ENCODE measurements at places on chromosomes 2 and 18.

- peak; percentile 63 for DNase-seq
Observed at GRCh38 chr18:13629841-13630715, 96.3 kb downstream of the FAM210A start.

GRCh38 chr2:197606180-197606579 lies 69.2 kb downstream of the RFTN2 start:
- no peak for DNase-seq

GRCh38 chr2:178392215-178392614 lies 58.8 kb downstream of the PRKRA start:
- DNase-seq, result peak; percentile 39

GRCh38 chr18:28120828-28121515 lies 56.0 kb downstream of the CDH2 start:
- no peak for DNase-seq

DNA sequence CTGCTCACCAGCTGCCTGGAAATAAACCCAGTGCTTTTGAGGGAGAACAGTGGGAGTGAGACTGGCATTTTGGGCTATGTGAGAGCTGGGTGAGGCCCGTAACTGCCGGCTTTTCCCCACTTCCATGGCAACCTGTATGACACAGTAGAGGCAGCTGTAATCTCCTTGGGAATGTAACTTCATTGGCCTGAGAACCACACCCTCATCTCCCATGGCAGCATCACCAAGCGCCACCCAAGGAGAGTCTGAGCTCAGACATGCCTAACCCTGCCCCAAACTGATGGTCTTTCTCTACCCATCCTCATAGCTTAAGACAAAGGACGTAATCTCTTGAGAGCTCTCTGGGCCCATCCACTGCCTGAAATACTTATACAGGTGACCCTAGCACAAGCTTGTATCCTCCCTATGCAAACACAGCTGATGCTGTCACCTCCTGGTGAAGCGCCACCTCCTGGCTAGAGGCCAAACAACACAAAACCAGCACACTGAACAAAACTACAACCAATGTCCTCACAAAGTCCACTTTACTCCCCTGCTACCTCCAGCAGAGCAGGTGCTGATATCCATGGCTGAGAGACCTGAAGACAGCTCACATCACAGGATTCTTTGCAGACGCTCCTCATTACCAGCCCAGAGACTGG lies 763.4 kb upstream of the NRXN1 start:
- DNase-seq, result no peak

- no peak for DNase-seq
Observed at GRCh38 chr2:40535972-40536371, 84.1 kb upstream of the SLC8A1 start.

DNA sequence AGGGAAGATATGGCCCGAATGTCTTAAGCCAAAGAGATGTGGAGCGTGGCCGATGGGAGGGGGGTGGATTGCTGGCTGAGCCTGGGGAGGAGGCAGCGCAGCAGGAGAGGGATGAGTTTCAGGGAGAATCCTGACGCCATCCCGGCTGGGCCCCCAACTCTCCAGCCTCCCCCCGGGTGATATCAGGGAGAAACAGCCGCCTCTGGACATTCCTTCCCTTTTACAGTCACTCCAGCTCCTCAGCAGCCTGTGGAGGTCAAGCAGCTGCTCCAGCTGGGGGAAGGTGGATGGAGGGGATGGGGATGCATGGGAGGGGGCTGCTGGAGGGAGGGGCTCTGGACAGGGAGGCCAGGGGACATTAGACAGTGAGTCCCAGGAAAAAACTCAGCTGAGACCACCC lies 9.5 kb upstream of the DES start:
- peak; percentile 50 for DNase-seq

GRCh38 chr2:222283634-222284033 lies 15.2 kb downstream of the PAX3 start:
- DNase-seq, result no peak

DNA sequence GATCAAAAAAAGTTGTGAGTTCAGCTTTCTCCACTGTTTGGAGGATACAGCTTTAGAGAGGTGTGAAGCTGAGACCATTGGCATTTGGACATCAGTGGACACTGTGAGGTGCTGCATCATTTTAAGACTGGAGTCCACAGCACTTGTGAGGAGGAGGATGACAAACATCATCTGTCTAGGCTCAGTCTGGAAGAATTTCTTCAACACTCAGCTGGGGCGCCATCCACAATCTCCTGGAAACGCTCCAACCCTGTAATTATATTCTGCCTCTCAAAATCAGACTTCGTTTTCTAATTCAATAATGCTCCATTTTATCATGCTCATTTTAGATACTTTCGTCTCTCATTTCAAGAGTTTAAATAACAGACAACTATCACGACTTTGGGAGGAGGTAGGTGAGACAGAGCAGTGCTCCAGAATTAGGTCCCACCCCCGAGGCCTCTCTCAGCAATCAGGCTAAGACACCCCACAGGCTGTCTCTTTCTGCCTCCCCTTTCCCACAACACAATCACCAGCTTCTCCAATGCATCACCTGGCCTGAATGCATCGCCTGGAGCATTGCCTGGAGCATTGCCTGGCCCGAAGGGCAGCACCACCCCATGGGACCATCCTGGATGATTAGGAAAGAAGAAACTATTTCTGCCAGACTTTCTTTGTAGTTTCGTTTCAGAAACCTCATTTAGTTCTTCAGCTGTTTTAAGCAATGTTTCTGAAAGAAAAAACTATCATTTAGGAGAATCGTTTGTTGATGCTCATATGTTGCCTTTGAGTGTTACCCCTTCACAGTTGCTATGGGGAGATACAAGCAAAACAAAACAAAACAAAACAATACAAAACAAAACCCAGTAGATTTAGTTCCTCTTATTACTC lies 37.0 kb upstream of the DPP10 start:
- DNase-seq, result no peak

DNA sequence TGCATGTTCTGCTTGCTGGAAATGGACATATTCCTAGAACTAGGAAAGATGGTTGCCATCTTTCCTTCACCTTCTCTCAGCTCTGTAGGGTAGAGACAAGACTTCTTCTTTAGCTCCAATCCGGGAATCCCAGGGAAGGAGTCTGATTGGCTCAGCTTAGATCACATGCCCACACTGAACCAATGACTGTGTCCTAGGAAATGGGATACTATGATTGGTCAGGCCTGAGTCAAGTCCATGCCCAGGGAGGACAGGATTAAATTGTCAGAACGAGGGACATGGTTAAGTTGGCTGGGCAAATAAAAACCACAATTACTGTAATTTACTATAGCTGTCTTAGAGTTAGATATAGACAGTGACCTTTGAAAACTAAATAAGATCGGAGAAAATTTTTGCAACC lies 31.4 kb downstream of the SEMA4F start:
- peak; percentile 55 for DNase-seq

- no peak for DNase-seq
Observed at GRCh38 chr2:163888591-163888990, 152.8 kb upstream of the FIGN start.

- no peak for DNase-seq
Observed at GRCh38 chr2:43044093-43044681, 182.2 kb downstream of the ZFP36L2 start.

DNA sequence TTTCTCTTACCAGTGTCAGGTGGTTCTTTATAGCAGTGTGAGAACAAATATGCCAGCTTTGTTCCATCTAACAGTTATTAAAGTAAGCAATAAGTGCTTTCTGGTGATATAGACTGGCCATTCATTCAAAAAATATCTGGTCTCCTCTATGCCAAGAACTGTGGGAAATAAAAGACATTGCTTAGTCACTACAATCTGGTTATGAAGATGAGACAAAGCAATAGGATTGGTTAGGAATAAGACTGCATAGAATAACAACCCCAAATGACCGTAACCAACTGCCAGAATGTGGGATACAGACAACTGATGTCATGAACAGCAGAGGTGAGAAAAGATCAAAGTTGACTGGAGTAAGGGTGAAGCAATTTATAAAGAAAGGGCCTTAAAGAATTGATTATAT lies 83.8 kb downstream of the MBD2 start:
- peak; percentile 73 for DNase-seq

GRCh38 chr2:232126301-232127099 lies 165.0 kb downstream of the DIS3L2 start:
- peak; percentile 10 for DNase-seq

DNA sequence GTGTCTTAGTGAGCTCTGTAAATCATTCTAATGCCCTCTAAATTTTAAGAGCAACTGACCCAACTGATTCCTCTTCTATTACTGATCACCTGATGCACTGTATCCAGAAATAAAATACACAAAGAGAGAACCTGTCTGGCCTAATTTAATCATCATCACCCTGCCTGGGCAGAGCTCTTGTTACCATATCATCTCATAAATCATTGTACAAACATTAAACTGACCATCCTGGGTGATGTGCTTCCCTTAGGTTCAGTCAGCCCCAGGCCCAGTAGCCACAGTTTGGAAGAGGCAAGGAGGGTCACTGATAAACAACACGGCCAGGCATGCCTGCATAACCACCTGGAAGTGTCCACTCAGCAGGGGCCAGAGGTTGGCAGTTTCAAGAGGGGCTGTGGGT lies 22.7 kb upstream of the ACMSD start:
- DNase-seq, result no peak

GRCh38 chr2:219724628-219725027 lies 97.2 kb downstream of the SLC4A3 start:
- peak; percentile 30 for DNase-seq

- no peak for DNase-seq
Observed at GRCh38 chr2:3598912-3599854, 4.3 kb downstream of the COLEC11 start.

GRCh38 chr2:196758474-196759377 lies 40.8 kb downstream of the GTF3C3 start:
- DNase-seq, result peak; percentile 56

- peak; percentile 28 for DNase-seq
Observed at GRCh38 chr2:68438455-68439303, 28.4 kb downstream of the FBXO48 start.

DNA sequence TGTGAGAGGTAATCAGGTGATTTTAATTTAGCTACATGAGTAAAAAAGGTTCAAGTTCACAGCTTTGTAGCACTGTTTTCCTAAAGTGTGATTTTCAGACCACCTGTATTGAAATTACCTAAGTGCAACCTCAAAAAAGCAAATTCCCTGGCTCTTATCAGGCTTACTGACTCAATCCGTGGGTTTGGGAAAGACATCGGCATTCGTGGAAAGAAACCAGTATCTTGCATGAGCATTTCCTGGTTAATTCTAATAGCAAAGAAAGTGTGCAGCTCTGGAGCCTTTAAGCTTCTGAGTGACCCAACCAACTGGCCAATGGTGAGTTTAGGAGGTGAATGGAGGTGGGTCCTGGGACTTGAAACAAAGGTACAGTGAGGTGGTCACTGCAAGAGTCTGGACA lies 300.9 kb downstream of the NBAS start:
- DNase-seq, result no peak

DNA sequence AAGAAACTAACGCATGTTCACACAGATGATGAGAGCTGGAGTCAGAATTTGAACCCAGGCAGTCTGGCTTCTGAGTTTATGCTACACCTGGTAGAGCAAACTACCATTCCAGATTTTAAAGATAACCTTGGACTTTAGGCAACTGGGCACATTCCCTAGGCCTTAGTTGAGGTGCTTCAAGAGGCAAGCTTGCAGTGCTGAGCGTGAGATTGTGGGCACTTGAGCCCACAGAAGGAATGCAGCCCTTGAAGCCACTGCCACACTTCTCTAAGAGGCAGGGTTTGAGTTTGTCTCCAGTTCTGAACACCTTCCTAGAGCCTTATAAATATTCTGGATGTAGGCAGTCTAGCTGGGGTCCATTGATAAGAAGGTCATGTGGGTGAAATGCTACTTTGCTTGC lies 216.1 kb upstream of the SLC14A2 start:
- DNase-seq, result no peak

GRCh38 chr2:37627710-37628109 lies 43.7 kb downstream of the CDC42EP3 start:
- DNase-seq, result peak; percentile 58

DNA sequence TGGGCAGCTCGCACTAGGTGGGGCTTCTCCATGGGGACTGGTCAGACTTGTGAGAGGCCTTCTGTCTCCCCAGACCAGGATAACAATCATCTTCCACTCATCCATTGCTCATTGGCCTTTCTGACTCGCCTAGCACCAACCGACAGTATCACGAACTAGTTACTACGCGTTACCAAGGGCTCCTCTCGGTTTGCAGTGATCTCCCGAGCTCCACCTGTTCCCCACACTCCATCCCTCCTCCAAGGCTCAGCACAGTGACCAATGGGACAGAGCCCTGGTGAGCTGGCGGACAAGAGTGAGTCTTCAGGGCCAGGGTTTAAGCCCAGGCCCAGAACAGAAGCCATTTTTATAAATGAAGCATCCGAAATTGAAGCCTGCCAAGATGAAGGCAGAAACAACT lies 42.8 kb upstream of the SMAD7 start:
- peak; percentile 49 for DNase-seq

DNA sequence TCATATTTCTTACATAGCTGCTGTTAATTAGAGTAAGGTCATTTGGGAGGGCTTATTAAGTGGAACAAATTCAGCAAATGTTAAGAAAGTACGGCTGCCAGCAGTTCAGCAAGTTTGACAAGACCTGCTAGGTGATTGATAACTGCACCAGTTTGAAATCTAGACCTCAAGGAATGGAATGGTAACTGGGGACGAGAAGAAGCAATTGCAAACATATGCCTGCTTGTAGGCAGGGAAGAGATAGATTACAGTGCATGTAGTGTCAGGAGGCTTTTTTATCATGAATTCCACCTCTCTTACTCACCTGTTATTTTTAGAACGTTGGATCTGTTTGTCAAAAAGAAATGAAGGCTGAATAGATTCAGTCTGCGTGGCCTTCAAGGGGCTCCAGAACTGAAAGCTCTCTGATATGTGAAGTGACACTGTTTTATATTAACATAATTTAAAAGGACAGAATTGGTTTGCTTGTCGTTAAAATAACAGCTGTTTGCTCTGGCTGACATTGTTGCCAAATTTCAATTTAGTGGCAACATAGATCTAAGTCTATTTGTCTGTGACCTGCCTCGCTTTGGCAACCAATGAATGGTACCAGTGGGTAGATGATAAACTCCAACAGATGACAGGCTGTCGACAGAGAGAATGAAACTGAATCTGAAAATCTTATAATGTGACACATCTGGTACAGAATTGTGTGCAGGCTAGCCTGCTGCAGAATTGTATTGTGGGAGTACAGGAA lies 199.3 kb downstream of the ZNF407 start:
- peak; percentile 80 for DNase-seq

GRCh38 chr2:68789603-68790002 lies 55.0 kb downstream of the ARHGAP25 start:
- no peak for DNase-seq

GRCh38 chr2:15049096-15049993 lies 416.8 kb downstream of the LRATD1 start:
- no peak for DNase-seq

DNA sequence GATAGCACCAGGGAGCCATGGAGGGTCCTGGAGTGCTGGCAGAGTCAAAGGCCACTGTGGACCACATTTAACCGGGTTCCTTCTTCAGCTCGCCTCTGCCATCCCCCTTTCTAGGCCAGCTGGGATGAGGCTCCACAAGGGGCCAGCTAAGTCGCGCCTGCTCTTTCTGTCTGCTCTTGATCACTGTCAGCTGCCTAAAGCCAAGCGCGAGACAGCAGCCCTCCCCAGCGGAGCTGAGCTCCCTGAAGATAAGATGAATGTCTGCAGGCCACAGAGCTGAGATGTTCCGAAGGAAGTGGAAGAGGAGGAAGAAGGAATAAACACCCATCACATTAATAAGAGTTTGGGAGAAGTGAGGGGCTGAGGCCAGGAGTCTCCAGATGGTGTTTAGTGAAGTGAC lies 99.6 kb downstream of the CELF4 start:
- DNase-seq, result no peak

GRCh38 chr2:141791521-141791920 lies 339.3 kb downstream of the LRP1B start:
- no peak for DNase-seq

All from EH (cell line).